ENCODE measurements at places on chromosomes 2 and 18. TPM values are rescaled to one million over a fixed set of nuclear protein-coding genes. Genes with fewer than 3 reads are reported as not detected.

DNA sequence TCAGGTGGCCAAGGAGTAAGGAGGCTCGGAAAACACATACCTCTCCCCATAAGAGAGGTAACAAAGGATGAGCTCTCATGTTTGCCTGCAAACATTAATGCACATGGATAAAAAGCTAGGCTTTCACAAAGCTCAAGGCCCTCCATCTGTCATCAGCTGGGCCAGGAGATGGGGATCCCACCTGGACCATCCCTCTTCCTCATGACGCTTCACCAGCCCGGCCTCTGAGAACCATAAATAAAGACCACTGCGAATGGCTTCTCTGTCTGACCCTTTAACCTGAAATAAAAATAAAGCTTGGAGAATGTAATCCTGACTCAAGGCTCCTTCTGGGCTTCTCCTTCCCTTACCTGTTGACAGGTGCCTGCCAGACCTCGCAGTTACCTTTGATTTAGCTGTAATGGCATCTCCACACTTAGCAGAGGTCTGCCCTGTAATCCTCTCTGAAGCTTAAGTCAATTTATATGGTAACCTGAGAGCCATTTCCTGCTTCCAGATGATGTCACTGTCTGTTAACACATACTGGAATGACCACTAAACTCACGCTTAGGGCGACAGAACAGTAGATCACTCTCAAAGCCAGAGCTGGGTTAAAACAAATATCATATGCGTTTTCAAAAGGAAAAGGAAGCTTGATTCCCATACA lies 29.3 kb upstream of the FOXI3 start:
- DNase-seq, result peak; percentile 56

DNA sequence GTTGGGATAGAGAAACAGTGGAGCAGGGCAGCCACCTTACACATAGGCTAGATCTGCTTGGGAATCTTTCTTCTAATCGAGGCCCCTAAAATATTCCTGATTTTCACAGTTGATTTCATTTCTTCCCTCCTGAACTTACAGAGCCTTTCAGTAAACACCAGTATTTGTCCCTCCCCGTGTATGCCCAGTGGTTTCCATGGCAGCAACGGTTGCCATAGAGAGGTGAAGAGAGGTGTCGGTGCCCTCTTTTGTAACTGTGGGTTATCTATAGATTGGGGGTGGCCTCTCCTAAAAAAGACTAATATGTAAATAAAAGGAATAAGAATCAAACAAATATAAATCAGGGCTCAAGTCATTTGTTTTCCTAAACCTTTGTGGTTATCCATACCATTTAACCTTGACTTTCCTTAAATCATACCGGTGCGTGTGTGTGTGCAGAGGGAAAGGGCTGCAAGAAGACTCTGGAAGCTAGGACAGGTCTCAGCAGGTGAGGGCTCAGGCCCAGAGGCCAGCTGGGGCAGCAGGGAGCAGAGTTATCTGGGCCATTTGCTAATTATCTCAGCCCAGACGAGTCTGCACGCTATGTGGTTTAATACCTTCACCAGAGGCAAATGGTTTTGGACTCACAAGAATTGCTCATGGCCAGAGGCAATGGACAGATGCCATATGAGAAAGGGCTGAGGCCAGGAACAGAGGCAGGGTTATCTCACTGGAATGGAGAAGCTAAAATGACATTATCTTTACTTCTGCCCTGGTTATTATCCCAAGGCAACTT lies 35.5 kb downstream of the LIPG start:
- no peak for DNase-seq

- no peak for DNase-seq
These were observed 101.4 kb downstream of the PLA2R1 start for GRCh38 chr2:159961037-159961436.

DNA sequence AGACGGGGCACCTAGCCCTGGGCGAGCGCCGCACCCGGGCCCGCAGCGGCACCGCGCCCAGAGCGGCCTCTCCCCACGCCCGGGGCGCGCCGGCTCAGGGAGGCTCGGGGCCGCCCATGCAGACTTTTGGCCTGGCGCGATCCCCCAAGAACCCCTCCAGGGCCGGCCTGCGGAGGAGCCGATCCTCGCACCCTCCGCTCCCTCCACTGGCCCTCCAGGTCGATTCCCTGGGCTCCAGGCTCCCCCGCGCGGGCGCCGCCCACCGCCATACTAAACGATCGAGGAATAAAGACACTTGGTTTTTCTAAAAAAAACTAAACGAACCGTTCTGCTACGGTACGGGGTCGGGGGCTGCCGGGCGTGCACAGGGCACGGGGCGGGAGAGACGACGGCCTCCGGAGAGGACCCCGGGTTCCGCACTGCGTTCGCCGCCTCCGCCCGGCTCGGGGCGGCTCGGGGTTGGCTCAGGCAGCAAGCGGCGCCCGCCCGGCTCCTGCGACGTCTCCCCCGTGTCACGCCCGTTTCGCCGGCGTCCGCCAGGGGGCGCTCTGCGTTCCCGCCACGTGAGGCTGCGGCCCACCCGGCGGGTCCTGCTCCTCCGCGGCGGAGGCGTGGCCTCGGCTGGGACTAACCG lies 365 bp upstream of the KHK start:
- peak; percentile 92 for DNase-seq

DNA sequence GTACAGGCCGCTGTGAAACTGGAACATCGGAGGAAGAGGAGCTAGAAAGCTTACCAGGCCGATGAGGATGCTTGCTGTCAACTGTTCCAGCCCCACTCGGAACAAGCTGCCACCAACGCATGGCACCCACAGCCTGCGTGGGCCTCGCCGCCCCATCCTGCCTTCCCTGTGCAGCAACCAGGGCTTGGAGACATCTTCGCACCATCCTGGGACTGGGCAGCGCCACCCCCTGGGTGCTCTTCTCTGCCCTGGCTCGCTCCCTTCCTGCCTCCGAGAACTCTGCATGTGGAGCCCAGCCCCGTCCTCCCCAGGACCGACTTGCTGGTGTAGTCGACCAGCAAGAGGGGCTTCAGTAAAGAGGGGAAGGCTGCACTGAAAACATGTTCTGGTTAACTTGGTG lies 10.8 kb downstream of the TMEM18 start:
- DNase-seq, result no peak

DNA sequence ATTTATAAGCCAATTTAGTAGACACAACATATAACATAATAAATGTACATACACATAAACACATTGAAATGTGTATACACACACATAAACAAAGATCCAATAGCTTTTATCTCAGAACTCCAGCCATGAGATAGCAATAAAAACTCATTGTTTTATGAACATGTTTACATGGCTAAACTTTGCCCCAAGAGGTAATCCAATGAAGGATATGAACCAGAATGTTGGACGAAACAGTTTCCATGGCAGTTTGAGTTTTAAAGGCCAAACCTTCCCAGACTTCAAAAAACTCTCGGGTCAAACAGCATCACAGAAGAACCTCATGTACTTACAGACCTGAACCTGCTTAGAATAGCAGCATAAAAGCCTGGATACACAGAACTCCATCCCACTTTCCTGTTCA lies 97.2 kb upstream of the WDR75 start:
- no peak for DNase-seq

The DCC gene
- total RNA-seq, result 14.1 TPM

The KCNG2 gene
- not detected for total RNA-seq

- no peak for DNase-seq
These were observed 31.2 kb downstream of the GLS start for GRCh38 chr2:190911813-190912212.

GRCh38 chr2:34664266-34664665 lies 1065.2 kb upstream of the FAM98A start:
- DNase-seq, result no peak

The ADCY3 gene
- 73.5 TPM for total RNA-seq

The ABCB11 gene
- total RNA-seq, result under 0.01 TPM

GRCh38 chr2:86750240-86750839 lies 30.2 kb downstream of the RMND5A start:
- DNase-seq, result no peak

GRCh38 chr2:43853141-43854081 lies 14.6 kb downstream of the ABCG8 start:
- DNase-seq, result no peak

The CXCR2 gene
- total RNA-seq, result 0.50 TPM

DNA sequence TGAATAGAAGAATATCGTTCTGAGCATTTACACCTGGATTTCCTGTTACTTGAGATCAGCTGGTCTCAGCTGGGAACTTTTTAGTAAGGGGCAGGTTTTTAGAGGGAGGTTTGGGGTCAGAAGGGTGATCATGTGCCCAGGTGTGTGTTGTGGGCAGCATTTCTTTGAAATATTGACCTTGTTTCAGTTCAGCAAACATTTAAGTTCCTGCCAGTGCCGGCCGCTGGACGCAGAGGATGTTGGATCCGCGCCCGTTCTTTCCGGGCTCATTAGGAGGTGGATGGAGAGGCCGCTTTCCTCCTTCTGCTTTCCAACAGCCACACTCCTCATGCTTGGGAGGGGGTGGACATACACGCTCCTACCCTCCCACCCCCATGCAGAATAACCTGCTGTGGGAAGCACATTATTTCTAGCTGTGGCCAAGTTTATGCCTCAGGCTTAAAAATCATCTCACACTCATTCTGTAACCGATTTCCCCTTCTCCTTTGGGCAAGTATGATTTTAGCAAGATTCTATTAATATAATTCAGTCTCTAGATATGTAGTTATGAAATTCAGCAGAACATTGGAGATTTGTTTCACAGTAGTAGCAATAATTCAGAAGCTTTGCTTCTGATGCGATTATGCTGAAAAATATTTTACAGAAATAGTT lies 131.4 kb downstream of the ZNF236 start:
- DNase-seq, result no peak

DNA sequence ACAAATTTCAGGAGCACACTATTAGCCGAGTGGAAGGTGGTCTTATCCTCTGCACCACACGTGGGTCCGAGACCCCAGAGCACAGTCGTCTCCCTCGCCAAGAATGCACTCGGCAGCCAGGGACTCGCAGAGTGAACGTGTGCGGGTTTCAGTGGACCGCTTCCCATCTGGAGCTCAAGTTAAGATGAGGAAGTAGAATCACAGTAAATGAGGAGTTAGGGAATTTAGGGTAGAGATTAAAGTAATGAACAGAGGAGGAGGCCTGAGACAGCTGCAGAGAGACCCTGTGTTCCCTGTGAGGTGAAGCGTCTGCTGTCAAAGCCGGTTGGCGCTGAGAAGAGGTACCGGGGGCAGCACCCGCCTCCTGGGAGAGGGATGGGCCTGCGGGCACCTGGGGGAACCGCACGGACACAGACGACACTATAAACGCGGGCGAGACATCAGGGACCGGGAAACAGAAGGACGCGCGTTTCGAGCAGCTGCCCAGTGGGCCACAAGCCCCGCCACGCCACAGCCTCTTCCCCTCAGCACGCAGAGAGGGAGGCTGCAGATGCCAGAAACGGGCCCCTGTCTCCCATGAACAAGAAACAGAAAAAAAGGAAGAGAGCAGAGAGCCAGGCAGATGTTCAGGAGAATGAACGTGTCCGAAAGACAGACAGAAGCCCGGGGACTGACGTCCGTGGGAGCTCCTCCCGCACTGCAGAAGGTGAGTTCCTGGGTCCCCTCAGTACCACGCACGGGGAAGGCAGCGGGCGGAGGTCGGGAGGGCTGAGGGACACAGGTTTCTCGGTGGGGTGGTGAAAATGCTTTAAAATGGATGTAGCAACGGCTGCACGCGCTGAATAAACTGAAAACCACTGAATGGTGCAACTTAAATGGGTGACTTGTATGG lies 5.4 kb upstream of the KCNG2 start:
- no peak for DNase-seq
